Activated naive CD4-positive, alpha-beta T cell treated with Interleukin-2 at 50 U/mL for 16 hours (primary cell): ENCODE measurements at places on chromosomes 2 and 18.

GRCh38 chr18:38551881-38552280 lies 986.3 kb upstream of the CELF4 start:
- no peak for DNase-seq

DNA sequence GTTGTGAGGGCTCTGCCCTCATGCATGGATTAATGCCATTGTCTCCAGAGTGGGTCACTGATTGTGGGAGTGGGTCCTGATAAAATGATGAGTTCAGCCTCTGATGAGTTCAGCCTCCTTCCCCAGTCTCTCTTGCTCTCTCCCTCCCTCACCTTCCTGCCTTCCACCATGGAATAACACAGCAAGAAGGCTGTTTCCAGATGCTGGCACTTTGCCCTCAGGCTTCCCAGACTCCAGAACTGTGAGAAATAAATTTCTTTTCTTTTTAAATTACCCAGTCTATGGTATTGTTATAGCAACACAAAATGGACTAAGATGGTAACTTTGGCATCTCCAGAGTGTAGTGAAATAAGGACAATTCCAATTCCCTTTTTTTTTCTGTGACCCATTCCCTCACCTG lies 47.1 kb upstream of the MAP4K3 start:
- DNase-seq, result no peak

GRCh38 chr2:182942756-182943155 lies 76.3 kb upstream of the FRZB start:
- DNase-seq, result no peak

DNA sequence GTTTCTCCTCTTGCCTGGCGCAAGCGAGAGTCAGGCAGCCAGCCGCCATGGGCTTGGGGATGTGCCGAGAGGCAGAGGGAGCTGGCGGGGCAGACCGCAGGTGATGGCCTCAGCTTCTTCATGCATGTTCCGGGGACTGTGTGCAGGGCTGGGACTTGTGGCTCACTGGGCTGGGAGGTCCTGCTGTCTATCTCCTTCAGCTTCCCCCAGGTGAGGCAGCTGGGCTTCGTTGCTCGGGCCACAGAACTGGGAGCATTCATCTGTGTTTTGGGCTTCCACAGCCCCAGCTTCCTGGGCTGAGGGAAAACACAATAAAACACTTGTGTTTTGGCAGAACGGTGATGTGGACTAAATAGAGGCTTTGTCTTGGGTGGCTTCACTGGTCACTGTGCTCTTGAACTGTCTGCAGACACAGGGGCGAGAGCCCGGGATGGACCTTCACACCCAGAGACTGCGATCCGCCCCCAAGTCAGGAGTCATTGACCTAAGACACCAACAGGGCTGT lies 93.5 kb downstream of the DYSF start:
- DNase-seq, result no peak

DNA sequence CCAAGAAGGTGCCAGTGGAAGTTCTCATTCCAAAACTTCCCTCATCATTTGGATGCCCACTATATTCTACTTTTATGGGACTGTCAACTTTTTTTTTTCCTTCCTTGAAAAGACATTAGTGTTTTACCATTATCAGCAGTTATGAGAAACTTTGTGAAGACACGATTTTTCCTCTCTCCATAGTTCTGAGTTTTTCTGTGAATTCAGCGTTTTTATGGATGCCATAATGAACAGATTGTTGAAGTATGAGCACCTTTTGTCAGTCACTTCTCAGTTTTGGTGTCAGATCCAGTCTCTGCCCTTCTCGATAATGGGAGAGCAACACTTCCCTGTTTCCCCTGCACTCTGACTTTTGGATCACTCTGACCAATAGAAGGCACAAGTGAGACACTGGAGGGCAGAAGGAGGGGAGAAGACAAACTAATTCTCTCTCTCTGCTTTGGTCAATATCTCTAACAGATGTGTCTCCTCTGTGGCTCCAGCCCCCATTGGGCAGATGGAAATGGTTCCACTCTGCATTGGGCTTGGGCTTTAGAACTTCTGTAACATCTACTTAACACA lies 53.5 kb upstream of the FN1 start:
- DNase-seq, result no peak

GRCh38 chr18:55251254-55251971 lies 292.2 kb upstream of the CCDC68 start:
- DNase-seq, result no peak

GRCh38 chr2:236499691-236500578 lies 69.7 kb upstream of the ACKR3 start:
- no peak for DNase-seq

- DNase-seq, result no peak
Measured at GRCh38 chr18:48788373-48788772, 162.4 kb downstream of the SMAD7 start.

GRCh38 chr2:96596596-96596995 lies 41.5 kb downstream of the KANSL3 start:
- DNase-seq, result no peak

- DNase-seq, result peak; percentile 80
Measured at GRCh38 chr2:174395284-174395968, at the start of gene SCRN3. SCRN3 (plus strand) TSS chr2:174395730; CDS start chr2:174398284, 2,554 bp downstream.

- DNase-seq, result no peak
Measured at GRCh38 chr2:21642647-21643046, 518.9 kb downstream of the TDRD15 start.

GRCh38 chr2:200944467-200945394 lies 18.7 kb downstream of the ORC2 start:
- DNase-seq, result peak; percentile 74

- no peak for DNase-seq
Measured at GRCh38 chr2:152016181-152017120, 82.4 kb downstream of the CACNB4 start.

- no peak for DNase-seq
Measured at GRCh38 chr2:121595012-121595891, 54.0 kb downstream of the CLASP1 start.

- no peak for DNase-seq
Measured at GRCh38 chr2:102657770-102658169, 38.4 kb downstream of the SLC9A2 start.

- DNase-seq, result no peak
Measured at GRCh38 chr2:79219383-79219988, 59.9 kb upstream of the REG3A start.

DNA sequence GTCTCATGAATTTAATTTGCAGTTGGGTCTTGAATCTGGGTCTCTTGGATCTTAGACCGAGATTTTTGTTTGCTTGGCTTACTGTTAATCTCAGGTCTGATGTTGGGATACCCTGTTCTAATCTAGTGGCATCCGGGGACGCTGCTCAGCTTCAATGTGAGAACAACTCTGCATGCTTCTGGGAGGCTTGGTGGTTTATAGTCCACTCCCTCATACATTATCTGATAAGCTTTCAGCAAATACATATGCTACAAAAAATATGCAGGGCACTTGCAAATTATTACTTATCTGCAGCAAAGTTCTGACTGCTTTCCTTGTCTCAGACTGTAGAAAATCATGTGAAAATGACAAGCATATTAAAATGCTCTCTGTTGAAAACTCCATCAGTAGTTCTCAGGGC lies 39.4 kb downstream of the RNF144A start:
- DNase-seq, result no peak
